ENCODE measurements at places on chromosomes 6 and 20. TPM values are rescaled to one million over a fixed set of nuclear protein-coding genes. Genes with fewer than 3 reads are reported as not detected.

Gene GGTLC1
- total RNA-seq, result not detected

Gene ADGRF5
- 0.19 TPM for total RNA-seq

Gene CST4
- total RNA-seq, result not detected

DNA sequence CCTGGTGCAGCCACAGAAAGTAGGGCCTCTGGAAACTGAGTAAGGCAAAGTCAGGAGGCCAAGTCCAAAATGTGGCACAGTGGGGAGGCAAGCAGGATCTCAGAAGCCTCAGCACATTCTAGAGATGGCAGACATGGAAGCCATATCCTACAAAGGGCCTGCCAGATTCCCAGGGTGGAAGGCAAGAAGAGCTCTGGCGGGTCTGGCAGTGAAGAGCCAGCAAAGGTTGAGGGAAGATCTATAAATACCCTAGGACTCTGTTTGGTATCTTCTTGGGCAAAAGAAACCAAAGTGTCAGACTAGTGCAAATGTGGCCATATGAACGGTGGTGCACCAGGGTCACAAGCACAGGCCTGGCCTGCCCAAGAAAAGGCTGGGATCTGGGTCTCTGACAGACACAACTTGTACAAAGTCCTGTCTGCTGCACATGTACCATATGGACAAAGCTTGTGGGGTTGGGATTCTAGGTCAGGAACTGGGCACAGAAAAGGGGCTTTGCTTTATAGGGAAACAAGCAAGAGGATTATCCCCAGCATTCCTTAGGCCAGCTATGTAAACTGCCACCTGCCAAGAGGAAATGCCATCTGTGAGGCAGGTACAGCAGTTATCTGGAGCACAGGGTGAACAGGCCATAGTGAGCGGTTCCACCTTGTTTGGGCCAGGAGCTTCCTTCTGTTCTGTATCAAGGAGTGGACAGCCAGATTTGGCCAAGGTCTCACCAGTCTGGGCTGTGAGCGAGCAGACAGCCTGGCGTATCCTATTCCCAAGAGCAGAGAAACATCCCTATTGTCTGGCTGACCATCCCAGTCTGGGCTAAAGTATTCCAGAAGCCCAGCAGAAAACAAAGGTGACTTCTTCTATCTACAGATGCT lies 36.3 kb upstream of the SLC4A11 start:
- DNase-seq, result no peak

DNA sequence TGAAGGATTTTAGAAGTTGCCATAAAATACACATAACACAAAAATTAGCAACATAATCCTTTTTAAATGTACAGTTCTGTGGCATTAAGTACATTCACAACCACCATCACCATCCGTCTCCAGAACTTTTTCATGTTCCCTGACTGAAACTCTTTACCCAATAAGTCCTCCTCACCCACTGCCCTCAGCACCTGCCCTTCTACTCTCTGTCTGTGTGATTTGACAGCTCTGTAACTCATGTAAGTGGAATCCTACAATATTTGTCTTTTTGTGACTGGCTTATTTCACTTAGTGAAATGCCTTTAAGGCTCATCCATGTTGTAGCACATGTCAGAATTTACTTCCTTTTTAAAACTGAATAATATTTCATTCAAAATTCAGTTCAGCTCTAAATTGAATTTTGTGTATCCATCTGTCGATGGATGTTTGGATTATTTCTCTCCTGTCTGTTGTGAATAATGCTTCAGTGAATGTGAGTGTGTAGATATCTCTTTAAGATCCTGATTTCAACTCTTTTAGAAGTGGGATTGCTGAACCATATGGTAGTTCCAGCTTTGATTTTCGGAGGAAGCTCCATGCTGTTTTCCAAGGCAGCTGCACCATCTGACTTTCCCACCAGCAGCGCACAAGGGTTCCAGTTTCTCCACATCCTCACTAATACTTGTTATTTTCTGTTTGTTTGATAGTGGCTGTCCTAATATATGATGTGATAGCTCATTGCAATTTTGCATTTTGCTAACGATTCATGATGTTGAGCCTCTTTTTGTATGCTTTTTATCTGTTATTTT lies 4.2 kb downstream of the ENTPD6 start:
- no peak for DNase-seq

DNA sequence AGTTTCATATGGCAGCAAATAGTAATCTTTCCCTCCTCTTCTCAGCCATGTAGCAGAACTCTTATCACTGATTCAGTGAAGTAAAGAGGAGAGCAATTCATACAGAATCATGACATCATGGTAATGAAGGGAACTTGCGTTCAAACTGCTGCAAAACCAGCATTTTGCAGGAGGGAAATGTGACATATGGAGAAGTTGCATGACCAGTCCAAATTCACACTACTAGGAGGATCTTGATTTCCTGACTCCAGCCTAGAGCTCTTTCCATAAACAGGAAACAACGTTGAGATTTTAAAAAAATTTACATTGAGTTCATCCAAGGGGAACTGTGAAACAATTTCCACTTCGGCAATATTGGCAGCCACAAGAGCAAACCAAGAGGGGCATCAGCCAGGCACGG lies 63.8 kb downstream of the MBOAT1 start:
- DNase-seq, result no peak

DNA sequence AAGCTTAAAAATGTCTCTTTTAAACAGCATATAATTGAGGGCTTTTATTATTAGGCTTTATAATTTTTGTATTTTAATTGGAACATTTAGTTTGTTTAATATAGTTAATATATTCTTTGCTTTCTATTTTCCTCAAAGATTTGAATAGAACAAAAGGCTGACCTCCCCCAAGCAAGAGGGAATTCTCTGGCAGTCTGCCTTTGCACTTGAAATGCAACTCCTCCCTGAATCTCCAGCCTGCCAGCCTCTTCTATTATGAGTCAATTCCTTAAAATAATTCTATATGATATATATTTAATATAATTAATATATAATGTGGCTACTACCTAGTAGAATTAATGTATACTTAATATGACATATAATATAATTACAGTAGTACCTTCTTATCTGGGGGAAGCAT lies 69.2 kb downstream of the PTPRA start:
- no peak for DNase-seq

- DNase-seq, result peak; percentile 98
These were observed 7.8 kb downstream of the ADTRP start for GRCh38 chr6:11770546-11771466.

DNA sequence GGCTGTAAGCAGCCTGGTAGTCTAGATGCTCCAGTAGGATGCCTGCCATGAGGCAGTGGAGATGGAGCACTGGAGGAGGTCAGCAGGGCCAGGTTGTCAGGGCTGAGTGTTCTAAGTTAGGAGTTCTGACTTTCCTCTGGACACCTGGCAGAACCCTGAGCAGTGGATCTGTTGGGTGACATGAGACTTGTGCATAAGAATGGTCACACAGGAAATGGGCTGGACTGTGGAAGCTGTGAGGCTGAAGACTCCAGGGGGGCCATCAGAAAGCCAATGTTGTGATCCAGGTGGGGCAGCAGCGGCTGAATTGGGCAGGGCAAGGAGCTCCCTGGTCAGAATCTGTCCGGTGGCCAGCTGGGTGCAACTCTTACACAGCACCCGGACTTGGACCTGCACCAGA lies 23.9 kb upstream of the C20orf203 start:
- DNase-seq, result no peak

DNA sequence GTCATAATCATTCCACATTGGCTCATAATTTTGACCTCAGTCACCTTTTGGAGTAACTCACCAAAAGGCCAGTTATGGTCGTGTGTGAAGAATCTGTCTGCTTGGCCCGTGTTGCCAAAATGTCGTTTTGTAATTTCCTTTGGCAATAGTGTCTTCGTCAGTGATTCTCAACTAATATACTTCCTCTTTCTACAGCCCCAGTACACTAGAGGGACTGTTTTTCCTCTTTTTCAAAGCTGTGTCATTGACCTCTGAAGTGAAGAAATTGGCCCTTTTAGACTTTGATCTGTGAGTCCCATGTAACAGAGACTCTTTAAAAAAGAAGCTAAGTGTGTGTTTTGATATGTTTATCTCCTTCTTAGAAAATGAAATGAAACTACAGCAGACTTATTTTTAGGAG lies 5.2 kb downstream of the FOXO3 start:
- peak; percentile 20 for DNase-seq

All from A172 (cell line).